ENCODE measurements at places on chromosomes 3 and 15. TPM values are rescaled to one million over a fixed set of nuclear protein-coding genes. Genes with fewer than 3 reads are reported as not detected.

Gene RETNLB
- not detected for total RNA-seq

Gene LDHAL6B
- total RNA-seq: not detected

Gene GLT8D1
- 42.2 TPM for total RNA-seq

Gene CA12
- total RNA-seq: 20.3 TPM

GRCh38 chr3:37217098-37217849 is 42.9 kb upstream of the LRRFIP2 start:
- no peaks in the 10 kb centered on the region for H3K36me3 ChIP-seq
- H3K27ac ChIP-seq: no peak overlapping the region
- H3K4me3 ChIP-seq: no peak overlapping the region
- no peak for DNase-seq
- H3K4me1 ChIP-seq: peaks cover 15% of the 10 kb centered on the region
- H3K27me3 ChIP-seq: no peaks in the 10 kb centered on the region

GRCh38 chr3:69161587-69162307 is 39.4 kb upstream of the LMOD3 start:
- H3K4me1 ChIP-seq: no peaks in the 10 kb centered on the region
- no peak overlapping the region for H3K4me3 ChIP-seq
- no peak overlapping the region for H3K27ac ChIP-seq

DNA sequence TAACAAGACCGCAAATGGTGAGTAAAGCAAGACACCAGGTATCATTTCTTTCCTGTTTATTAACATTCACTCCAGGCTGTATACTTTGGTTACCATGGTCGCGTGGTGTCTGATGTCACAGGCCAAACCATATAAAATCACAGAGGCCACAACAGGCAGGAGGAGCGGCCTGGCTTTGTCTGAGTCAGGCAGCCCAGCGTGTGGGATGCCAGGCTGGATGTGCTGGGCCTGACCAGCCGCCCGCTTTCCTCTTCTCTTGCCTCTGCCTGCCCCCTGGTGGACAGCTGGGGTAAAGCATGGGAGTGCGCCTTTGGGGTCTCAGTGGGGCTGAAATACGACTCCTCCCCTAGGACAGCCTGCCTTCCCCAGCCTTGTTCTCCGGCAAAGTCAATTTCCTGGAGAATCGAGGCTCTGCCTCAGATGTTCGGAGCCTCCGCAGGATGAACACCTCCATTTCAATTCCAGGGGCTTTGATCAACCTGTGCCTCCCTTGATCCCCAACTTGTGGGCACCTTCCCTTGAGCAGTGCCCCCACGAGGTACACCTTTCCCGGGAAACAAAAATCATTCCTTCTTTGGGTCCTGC is 78.2 kb downstream of the CCNL1 start:
- no peaks in the 10 kb centered on the region for H3K27me3 ChIP-seq
- H3K4me3 ChIP-seq: no peak overlapping the region
- H3K4me1 ChIP-seq: peaks cover 23% of the 10 kb centered on the region
- no peaks in the 10 kb centered on the region for H3K36me3 ChIP-seq
- peak overlapping the region; percentile 94 for H3K27ac ChIP-seq

DNA sequence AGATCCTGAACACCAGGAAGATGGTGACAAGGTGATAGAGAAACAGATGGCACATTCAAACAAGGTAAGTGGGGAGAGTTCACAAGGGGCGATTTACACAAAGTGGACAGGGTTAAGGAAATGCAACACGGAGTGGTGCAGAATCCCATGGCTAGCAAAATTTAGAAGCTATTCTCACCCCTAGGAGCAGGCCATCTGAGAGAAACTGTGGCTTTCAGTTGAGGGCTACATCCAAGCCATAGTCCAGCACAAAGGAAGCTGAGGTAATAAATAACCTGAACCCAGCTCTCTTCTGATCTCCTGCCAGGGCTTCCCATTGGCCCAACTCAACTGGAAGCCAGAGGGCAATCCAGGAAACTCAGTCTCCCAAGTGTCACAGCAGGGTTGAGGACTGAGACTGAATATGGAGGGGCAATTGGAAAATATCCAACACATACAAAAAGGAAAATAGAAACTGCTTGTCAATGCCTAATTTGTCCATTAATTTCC is 1.2 kb upstream of the ZNF445 start:
- no peaks in the 10 kb centered on the region for H3K36me3 ChIP-seq
- no peak overlapping the region for H3K27ac ChIP-seq
- no peaks in the 10 kb centered on the region for H3K27me3 ChIP-seq
- no peak for DNase-seq
- peak overlapping the region; percentile 88 for H3K4me3 ChIP-seq

GRCh38 chr3:17901893-17902292 is 159.5 kb upstream of the TBC1D5 start:
- H3K27ac ChIP-seq: no peak overlapping the region
- no peak overlapping the region for H3K4me3 ChIP-seq
- H3K27me3 ChIP-seq: no peaks in the 10 kb centered on the region
- H3K36me3 ChIP-seq: no peaks in the 10 kb centered on the region
- DNase-seq: no peak

DNA sequence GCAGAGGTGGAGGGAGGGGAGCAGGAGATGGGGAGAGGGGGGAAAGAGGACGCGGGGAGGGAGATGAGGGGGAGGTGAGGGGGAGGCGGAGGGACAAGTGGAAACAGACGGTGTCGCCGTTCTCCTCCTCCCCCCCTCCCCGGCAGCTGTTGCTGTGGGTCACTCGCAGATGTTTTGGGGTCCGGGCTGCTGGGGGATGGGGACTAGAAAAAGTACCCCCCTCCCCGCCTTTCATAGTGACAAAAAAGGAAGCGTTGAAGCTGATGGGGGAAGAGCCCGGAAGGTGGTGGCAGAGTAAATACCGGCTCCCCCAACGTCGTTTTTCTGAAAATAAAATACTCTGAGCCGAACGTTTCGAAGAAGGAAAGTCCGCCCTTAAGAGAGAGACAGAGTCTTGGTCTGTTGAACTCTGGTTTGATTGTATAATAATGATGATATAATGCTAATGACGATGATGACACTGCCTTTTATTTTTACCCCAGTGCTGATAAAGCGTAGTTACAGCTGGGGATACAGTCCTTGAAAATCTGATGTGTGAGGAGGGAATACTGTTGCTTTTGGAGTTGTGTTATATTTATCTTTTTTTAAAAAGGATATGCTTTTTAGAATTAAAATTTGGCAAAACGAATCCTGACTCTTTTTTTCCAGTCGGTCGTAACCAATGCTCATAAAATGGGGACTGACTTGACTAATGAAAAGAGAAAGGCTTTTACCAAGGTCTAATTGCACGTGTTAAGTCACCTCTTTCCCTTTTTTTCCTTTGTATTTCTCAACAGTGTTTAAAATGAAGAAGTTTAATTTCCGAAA is 993 bp downstream of the STXBP5L start:
- H3K4me1 ChIP-seq: peaks cover 5% of the 10 kb centered on the region
- no peak overlapping the region for H3K4me3 ChIP-seq
- H3K36me3 ChIP-seq: peaks cover 5% of the 10 kb centered on the region
- peaks cover 97% of the 10 kb centered on the region for H3K27me3 ChIP-seq

DNA sequence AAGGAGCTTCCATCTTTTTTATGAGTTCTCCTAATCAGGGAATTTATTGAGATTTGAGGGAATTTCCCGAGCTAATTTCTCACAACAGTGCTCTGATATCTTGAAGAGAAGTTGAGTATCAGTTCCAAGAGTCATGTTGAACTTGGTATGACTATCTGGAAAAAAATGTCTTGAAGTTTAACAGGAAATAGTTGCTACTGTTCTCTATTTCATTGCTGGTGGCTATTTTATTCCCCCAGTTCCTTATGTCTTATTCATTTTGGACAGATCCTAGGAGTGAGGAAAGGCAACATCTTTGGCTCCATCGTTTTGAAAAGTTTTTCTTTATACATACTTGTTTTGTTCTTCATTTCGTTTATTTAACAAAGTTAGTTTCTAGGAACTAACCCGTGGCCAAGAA is 307.8 kb upstream of the AGTR1 start:
- H3K4me3 ChIP-seq: no peak overlapping the region
- peaks cover 48% of the 10 kb centered on the region for H3K27me3 ChIP-seq
- H3K27ac ChIP-seq: no peak overlapping the region
- no peak for DNase-seq
- H3K4me1 ChIP-seq: no peaks in the 10 kb centered on the region
- H3K36me3 ChIP-seq: no peaks in the 10 kb centered on the region

DNA sequence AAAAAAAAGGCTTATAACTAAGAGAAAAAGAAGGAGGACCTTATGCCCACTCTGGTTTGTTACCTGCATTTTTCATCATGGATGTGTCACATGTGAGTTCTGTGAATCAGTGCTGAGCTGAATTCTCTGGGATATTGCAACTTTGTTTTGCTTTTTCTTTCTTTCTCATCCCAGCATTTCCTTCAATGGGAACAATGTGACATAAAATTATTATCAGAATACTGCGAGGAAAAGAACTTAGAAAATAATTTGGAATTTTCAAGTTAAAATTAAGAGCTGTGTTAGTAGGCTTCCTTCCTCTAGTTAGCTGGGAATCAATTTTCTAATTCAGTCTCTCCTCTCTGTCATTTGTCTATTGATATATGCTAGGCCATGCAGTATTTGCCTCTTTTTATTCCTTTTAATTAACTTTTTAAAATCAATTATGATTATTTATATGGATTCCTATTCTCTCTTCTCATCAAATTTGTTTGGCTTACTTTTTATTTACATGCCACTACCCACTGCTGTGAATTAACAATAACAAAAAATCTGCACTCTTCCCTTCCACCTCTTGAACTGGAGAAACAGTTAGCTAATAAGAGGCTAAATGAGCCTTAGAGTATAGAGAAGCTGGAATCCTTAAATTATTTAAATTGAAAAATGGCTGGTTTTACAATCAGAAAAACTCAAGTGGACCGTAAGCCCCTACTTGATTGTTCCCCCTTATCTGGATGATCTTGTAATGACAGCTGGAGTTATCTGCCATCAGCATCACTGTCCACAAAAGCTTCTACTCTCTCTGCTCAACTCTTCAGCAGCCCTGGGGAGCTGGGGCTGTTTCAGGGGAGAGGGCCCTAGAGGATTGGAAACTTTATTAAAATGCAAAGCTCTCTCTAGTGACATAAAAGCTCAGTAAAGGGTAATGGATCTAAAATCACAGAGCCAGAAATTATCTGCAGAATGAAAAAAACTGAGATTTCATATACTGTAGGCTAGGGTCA is 95.3 kb upstream of the SOX2 start:
- no peaks in the 10 kb centered on the region for H3K4me1 ChIP-seq
- H3K4me3 ChIP-seq: no peak overlapping the region
- no peak overlapping the region for H3K27ac ChIP-seq
- no peak for DNase-seq
- H3K27me3 ChIP-seq: no peaks in the 10 kb centered on the region

- no peak overlapping the region for H3K4me3 ChIP-seq
- H3K27ac ChIP-seq: peak overlapping the region; percentile 89
- peaks cover 20% of the 10 kb centered on the region for H3K4me1 ChIP-seq
- peak; percentile 47 for DNase-seq
- H3K27me3 ChIP-seq: no peaks in the 10 kb centered on the region
Measured at GRCh38 chr3:67635257-67635656, 19.2 kb downstream of the SUCLG2 start.

GRCh38 chr3:115239717-115240116 is 92.6 kb upstream of the ZBTB20 start:
- DNase-seq: peak; percentile 89
- H3K36me3 ChIP-seq: no peaks in the 10 kb centered on the region
- no peak overlapping the region for H3K4me3 ChIP-seq
- H3K4me1 ChIP-seq: peaks cover 11% of the 10 kb centered on the region
- no peaks in the 10 kb centered on the region for H3K27me3 ChIP-seq

- peaks cover 5% of the 10 kb centered on the region for H3K36me3 ChIP-seq
- DNase-seq: no peak
- no peaks in the 10 kb centered on the region for H3K27me3 ChIP-seq
Measured at GRCh38 chr15:40059821-40060220, 20.8 kb upstream of the SRP14 start.

- no peaks in the 10 kb centered on the region for H3K36me3 ChIP-seq
- no peak overlapping the region for H3K4me3 ChIP-seq
- no peaks in the 10 kb centered on the region for H3K4me1 ChIP-seq
- no peaks in the 10 kb centered on the region for H3K27me3 ChIP-seq
- DNase-seq: peak; percentile 22
Measured at GRCh38 chr3:179544981-179545645, 17.6 kb upstream of the ACTL6A start.

- H3K36me3 ChIP-seq: no peaks in the 10 kb centered on the region
- peaks cover 21% of the 10 kb centered on the region for H3K4me1 ChIP-seq
- DNase-seq: no peak
- H3K4me3 ChIP-seq: peak overlapping the region; percentile 8
Measured at GRCh38 chr3:169242708-169243513, 420.6 kb downstream of the MECOM start.

GRCh38 chr3:9422712-9423424 is 25.5 kb downstream of the SETD5 start:
- H3K27ac ChIP-seq: peak overlapping the region; percentile 82
- DNase-seq: peak; percentile 98
- peaks cover 36% of the 10 kb centered on the region for H3K4me1 ChIP-seq
- peaks cover 47% of the 10 kb centered on the region for H3K36me3 ChIP-seq
- peak overlapping the region; percentile 59 for H3K4me3 ChIP-seq
- H3K27me3 ChIP-seq: no peaks in the 10 kb centered on the region

GRCh38 chr3:195697582-195698324 is 23.0 kb upstream of the MUC20 start:
- H3K4me3 ChIP-seq: no peak overlapping the region
- no peaks in the 10 kb centered on the region for H3K27me3 ChIP-seq
- DNase-seq: peak; percentile 91

- H3K4me1 ChIP-seq: peaks cover 6% of the 10 kb centered on the region
- H3K27me3 ChIP-seq: no peaks in the 10 kb centered on the region
- H3K27ac ChIP-seq: no peak overlapping the region
- no peak for DNase-seq
- no peak overlapping the region for H3K4me3 ChIP-seq
Measured at GRCh38 chr3:82002986-82003642, 241.7 kb upstream of the GBE1 start.

GRCh38 chr15:25094519-25094918 is 139.7 kb downstream of the SNRPN start:
- DNase-seq: no peak
- H3K36me3 ChIP-seq: peaks cover 79% of the 10 kb centered on the region
- no peak overlapping the region for H3K4me3 ChIP-seq
- H3K4me1 ChIP-seq: no peaks in the 10 kb centered on the region
- H3K27me3 ChIP-seq: no peaks in the 10 kb centered on the region
- H3K27ac ChIP-seq: no peak overlapping the region

DNA sequence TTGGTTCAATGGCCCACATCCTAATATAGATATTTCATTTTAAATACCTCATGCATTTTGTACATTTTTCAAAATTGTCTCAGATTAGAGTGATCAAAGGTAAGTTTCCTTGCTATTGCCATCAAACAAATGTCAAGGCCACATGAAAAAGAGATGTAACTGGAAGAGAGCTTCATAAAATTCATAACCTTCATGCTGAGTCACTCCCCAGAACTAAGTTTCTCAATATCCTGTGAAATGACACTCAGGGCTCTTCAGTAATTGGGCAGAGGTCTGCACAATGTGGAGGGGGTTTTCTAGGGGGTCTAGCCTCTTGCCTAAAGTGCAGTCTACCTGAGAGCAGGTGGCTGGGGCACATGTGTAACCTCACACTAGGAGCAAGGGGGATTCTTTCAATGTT is 152.2 kb upstream of the SLC2A2 start:
- H3K27ac ChIP-seq: no peak overlapping the region
- H3K4me3 ChIP-seq: no peak overlapping the region
- H3K36me3 ChIP-seq: no peaks in the 10 kb centered on the region
- H3K4me1 ChIP-seq: peaks cover 17% of the 10 kb centered on the region
- no peaks in the 10 kb centered on the region for H3K27me3 ChIP-seq
